ENCODE measurements at places on chromosomes 7 and 10.

DNA sequence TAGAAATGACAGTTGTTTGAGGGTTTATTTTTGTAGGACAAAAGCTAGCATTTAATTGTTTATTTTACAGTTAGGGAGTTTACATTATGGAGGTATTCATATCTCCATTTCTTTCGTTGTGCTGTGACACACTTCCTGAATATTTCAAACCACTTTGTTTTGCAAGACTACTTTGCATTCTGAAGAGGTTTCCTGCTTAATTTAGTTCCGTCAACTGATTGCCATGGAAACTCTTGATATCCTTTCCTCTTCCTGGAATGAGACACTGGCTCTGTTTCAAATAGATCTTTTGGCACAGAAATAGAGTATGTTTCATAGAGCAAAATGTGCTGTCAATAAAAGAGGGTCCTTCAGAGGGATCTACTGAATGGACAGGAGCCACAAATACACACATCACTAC, 159.5 kb upstream of the AGR3 start:
- no peak for DNase-seq

DNA sequence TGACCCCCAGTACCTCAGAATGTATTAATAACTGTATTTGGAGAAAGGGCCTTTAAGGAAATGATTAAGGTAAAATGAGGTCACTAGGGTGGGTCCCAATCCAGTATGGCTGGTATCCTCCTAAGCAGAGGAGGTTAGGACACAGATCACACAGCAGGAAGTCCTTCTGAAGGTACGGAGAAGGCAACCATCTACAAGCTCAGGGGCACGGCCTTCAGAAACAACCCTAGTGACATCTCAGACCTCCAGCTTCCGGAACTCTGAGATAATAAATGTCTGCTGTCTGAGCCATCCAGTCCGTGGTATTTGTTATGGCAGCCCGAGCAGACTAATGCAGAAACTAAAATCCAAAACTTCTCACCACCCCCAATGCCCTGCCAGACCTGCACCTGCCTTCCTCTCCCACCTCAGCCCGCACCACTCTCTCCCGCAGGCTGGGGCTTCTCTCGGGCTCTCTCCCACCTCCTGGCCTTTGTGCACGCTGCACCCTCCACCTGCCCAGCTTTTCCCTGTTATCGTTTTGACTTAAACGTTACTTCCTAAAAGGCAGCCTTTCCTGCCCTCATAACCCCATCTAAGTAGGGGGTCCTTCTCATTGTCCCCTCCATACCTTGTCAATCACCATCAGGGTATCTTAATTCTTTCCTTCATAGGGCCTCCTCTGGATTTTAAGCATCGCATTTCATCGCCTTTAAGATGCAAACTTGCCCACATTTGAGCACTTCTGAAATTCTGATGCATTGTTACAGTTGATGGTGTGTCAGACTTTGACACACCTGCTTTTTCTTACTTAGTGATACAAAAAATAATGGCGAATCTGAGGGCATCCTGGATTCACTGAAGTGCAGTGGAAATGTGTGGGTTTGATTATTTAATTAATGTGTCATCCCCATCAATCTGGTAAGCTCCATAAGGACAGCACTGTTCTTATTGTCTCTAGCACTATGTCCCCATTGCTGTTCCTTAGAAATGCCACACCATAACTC, 32.2 kb upstream of the AQP1 start:
- no peak for DNase-seq

DNA sequence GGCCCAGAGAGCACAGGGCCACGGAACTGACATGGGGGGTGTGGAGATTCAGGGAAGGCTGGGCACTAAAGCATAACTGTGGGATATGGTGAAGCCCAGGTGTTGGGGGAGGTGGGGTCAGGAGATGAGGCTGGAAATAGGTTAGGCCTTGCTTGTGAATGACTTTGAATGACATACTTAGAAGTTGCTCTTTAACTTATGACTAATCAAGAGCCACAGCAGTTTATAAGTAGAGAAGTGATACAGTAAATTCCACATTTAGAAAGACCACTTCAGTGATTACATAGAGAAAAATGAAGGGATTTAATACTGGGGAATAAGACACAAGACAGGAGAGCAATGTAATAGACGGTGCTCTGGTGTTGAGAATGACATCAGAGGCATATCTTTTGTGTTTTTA, 120.8 kb upstream of the SEC61G start:
- DNase-seq = no peak

GRCh38 chr7:128833946-128834325, 3.7 kb downstream of the FLNC start:
- DNase-seq = no peak

- DNase-seq = no peak
Observed at GRCh38 chr10:48740988-48741387, 56.3 kb downstream of the WDFY4 start.

DNA sequence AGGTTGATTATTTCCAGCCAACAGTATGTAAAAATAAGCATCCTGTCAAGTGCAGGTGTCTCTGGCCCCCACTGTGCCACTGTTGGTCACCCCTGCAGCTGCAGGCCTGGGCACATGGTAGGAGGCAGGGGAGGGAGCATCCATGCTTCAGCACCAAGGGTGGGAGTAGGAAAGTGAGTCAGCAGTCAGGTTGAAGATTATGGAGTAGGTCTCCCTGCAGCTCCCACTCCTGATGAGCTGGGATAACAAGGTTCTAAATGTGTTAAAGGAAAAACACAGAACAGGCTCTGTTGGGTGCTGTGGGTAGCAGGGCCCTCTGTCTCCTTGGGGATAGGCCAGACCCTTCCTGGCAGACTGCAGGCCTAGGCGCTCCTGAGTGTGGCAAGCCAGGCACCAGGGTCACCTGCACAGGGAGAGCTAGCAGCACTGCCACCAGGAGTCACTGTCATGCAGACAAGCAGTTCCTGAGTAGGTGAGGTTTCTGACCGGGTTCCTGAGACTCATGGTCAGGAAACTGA, 59.3 kb downstream of the NUDCD3 start:
- DNase-seq = peak; percentile 27

DNA sequence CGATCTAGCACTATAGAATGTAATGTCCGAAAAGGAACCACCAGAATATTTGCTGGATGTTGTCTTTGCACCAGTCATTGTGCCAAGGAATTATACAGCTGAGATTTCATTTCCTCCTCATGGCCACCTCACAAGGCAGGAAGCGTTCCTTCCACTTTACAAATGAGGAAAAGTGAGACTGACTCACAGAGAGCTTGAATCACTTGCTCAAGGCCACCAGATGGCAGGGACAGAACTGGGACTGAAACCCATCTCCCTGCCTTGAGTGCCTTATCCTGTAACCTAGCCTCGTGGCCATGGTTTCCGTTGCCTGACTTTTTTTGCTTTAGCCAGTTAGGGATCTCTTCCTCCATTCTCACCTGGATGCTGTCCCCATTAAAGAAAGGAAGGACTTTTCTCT, 44.7 kb upstream of the PDZD8 start:
- no peak for DNase-seq

DNA sequence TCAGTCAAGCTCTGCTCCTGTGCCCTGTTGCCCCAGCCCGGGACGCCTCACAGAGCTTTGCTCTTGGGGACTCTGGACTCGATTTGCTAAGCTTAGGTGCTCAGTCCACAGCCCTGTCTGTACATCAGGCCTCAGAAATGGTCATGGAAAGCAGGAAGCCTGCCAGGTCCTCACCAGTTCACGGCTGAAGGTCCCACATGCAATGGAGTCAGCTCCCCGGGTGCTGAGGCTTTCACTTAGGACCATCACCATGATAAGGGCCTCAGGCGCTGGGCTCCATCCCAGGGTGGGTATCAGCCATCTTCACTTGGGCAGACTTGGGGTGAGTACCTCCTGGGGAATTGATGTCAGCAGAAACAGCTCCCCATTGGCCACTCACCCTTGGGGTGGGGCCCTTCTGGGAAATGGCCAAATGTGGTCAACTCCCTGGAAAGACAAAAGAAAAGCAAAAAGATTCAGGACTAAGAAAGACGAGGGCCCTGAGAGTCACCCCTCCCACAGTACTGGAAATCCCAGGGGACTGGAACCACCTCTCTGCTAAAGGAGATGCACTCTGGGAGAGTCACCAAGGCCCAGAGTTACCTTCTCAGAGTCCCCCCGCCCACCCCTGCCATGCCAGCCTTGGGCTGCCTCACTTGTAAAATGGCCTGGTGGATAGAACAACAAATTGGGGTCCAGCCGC, 37.6 kb downstream of the FAM53B start:
- peak; percentile 37 for DNase-seq

GRCh38 chr10:91391920-91392319, 18.2 kb upstream of the HECTD2 start:
- no peak for DNase-seq

DNA sequence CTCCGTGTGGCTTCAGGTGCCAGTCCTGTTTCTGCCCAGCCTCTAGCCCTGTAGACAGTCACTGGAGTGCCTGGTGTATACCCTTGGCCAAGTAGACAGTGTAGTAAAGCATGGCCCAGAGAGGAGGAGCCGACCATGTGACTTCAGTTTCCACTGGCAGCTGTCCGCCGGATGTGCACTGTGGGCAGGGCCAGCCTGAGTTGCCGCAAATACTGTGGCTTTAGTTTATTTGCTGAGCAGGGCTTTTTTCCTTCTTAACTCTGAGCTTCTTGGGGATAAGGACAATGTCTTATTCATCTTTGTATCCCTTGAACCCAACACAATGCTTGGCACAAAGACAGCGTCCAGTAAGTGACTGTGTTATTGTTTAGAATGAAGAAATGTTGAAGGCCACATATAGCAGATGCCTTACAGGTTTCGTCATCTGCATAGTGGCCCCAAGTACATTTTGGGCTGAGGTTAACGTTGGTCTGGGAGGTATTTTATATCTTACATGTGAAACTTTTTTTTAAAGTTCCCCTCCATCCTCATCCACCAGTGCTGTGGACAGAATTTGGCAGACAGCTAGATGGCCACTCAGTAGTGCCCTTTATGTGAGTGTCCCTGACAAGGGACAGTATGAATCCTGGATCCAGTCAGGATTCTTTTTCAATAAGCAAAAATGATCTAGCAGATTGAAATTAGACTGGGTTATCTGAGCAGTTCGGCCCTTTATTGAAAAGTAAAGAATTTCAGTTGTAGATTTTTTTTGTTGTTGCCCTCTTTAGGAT, 40.6 kb downstream of the CYP17A1 start:
- peak; percentile 69 for DNase-seq

GRCh38 chr7:150648353-150649079, 16.3 kb upstream of the GIMAP6 start:
- no peak for DNase-seq

- DNase-seq = peak; percentile 81
Observed at GRCh38 chr10:7789390-7789789, 1.4 kb downstream of the ATP5F1C start.

- DNase-seq = no peak
Observed at GRCh38 chr10:60535427-60535826, 145.8 kb upstream of the ANK3 start.

DNA sequence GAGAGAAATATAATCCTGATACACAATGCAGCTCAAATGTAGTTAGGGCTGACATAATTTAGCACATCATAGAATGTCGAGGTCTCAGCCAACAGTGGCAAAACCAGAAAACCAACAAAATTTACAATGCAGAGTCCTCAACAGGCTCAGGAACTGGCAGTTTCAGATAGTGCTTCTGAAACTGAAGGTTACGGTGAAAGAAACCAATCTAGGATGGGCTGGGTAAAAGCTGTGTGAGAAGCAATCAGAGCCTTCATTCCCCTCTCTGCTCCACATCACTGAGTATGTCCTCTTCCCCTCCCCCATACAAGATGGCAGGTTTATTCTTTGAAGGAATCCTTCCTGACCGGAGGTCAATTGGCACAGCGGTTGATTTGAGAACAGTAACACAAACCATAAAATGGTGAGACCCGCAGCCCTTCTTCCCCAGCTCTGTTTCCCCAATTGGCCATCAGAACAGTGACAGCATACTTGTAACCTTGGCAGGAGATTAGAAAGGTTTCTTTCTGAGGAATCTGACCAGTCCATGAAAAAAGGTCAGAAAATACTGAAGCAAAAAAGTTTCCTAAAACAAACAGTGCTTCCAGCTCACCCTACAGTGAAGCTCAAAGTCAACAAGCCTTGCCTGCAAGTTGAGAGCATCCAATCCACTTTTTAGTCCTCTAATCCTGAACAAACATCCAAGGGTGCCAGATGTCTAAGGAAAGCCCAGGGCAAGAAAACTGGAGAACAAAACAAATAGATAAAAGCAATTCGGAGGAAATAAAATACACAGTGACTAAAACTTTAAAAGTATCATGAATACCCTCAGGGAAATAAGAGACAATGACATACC, 53.9 kb upstream of the IL6 start:
- DNase-seq = no peak

GRCh38 chr10:11724938-11725776, 17.0 kb upstream of the ECHDC3 start:
- peak; percentile 72 for DNase-seq

Measured in erythroblast (primary cell).